ENCODE measurements at places on chromosomes 7 and 10.
A peak's percentile ranks its signal among the peaks of the same experiment; 100 is the strongest.

- no peak for DNase-seq
These were observed 118.2 kb upstream of the CCDC6 start for GRCh38 chr10:60024506-60024905.

DNA sequence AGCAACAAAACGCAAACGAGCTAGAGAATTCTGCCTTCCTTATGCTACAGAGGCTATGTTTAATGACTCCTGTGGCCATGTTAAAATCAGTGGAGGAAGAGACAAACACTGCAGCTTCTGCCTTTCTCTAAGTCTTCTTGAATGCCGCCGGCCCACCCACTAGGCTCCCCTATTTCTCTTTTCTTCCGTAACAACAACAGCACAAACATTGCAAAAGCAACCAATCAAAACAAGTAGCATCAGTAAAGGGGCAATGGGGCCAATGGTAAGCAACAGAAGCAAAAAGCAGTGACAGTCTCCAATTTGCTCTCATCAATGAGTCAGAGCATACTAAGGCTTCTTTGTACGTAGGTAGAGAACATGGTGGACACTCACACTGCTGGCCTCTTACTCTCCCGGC, 26.8 kb downstream of the DNAJC1 start:
- no peak for DNase-seq

DNA sequence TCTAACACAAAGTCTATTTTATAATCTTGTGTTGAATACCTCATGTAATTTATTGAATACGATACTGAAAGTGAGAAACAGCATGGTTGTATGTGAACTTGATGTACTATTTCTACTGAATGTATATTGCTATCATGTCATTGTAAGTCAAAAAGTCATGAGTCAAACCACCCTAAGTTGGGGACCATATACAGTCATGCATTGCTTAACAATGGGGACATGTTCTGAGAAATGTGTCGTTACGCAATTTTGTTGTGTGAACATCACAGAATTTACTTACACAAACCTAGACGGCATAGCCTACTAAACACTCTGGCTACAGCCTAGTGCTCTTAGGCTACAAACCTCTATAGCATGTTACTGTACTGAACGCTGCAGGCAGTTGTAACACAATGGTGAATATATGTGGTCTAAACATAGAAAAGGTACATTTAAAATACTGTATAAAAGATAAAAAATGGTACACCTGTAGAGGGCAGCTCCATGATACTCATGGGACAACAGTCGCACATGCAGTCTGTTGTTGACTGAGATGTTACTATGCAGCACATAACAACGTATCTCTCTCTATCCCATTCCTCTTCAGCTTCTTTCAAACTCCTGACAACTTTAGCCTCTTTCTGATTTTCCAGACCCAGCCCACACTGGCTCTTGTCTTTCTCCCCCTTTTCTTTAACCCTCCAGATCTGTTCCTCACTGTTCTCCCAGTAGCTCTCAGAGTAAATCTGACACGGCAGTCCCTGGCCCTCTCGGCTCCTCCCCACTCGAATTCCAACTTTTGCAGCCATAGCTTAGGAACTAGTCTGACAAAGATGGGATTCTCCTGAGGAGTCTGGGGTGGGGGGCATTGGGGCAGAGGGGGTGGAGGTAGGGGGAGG, 90.1 kb downstream of the SNX10 start:
- DNase-seq, result no peak

GRCh38 chr7:69643708-69644445, 45.6 kb downstream of the AUTS2 start:
- peak; percentile 35 for DNase-seq

GRCh38 chr7:11266101-11266500, 292.4 kb downstream of the PHF14 start:
- no peak for DNase-seq

Data from fibroblast of skin of back (primary cell).